HCT116 (cell line): ENCODE measurements at places on chromosomes 7 and 10.

- DNase-seq: no peak
Observed at GRCh38 chr7:45974540-45975360, 53.7 kb upstream of the IGFBP3 start.

DNA sequence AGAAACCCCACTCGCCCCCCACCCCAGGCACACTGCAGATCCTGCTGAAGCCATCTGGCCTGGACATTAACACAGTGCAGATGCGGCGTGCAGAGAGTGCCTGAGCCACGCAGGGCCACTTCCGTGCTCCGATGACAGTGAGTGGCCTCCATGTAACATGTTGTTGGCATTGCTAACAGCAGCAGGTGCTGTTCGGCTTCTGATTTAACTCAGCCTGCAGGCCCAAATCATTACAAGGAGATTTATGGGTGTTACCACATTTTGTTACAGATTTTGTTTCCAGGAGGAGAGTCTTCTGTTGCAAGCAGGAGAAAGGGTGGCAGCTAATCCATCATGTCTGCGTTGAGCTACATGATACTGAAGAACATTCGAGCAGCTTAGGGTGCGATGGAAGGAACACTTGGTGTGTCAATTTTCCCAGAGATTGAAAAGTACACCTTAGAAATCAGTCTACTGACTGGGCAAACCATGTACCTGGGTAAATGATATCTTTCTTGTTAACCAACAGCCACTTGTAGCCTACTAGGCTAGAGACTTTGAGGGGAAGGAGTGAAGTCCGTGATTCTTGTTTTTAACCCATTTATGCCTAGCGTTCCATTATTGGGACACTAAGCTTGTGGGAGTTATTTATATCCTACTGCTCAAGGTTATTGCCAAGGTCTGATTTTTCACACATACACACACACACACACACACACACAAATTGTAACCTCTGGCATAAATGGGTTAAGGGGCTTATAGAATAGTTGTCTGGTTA lies 90.0 kb downstream of the JCAD start:
- no peak for DNase-seq

DNA sequence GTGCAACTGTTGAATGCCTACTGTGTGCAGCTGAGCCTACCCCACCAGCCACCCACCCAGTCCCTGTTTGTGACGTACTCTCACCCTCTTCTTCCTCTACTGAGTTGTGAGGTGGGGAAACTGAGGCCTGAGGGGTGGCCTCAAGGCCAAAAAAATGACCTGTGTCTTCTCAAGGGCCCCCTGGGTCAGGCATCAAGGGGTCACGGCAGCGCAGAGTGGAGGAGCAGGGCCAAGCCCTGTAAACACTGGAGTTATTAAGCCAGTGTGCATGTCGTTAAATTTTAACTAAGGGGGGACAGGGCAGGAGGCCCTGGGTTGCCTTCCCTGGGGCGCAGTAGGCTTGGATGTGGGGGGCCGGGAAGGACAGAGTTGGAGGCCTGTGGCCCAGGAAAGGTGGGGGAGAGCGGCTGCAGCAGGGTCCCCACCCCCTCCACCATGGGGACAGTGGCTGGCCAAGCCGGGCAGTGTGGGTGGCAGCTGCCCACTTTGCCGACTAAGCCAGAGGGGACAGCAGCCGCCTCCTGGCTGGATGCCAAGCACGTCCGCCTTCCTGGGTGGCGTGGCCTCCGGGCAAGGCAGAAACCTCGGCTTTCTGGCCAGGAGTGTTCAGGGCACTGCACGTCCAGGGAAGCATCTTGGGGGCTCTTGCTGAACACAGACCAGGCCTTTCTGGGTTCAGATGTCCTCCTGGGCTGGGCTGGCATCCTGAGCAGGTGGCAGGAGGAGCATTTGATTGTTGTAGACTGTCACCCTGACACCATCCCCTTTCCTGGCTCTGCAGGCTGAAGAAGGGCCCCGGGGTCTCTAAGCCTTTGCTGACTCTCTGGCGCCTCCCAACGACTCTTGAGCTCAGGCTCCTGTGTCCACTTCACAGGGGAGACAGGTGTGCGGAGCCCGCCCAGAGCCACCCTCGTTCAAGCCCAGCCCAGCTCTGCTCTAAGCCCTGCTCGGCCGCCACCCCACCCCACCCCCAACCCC lies 1.9 kb downstream of the SLC29A4 start:
- peak; percentile 54 for DNase-seq

- DNase-seq: no peak
Observed at GRCh38 chr10:31413325-31413724, 94.3 kb downstream of the ZEB1 start.

GRCh38 chr10:119691726-119692125 lies 34.1 kb upstream of the INPP5F start:
- no peak for DNase-seq

GRCh38 chr7:132092106-132092505 lies 484.2 kb downstream of the PLXNA4 start:
- DNase-seq: no peak

- DNase-seq: no peak
Observed at GRCh38 chr7:109549471-109550193, 980.0 kb downstream of the DNAJB9 start.

GRCh38 chr7:18975276-18975675 lies 142.2 kb downstream of the TWIST1 start:
- no peak for DNase-seq

- no peak for DNase-seq
Observed at GRCh38 chr10:119500821-119501220, 41.7 kb downstream of the RGS10 start.
